ENCODE measurements at places on chromosomes 4 and X.

GRCh38 chr4:173167758-173168395 lies 734 bp upstream of the GALNT7 start:
- peak overlapping the region; percentile 95 for H3K4me3 ChIP-seq
- no peaks in the 10 kb centered on the region for H3K36me3 ChIP-seq
- peaks cover 9% of the 10 kb centered on the region for H3K4me1 ChIP-seq
- peak overlapping the region; percentile 91 for H3K27ac ChIP-seq
- DNase-seq: peak; percentile 85

GRCh38 chr4:10704430-10704810 lies 19.9 kb upstream of the CLNK start:
- no peaks in the 10 kb centered on the region for H3K27me3 ChIP-seq
- no peaks in the 10 kb centered on the region for H3K4me1 ChIP-seq
- H3K27ac ChIP-seq: no peak overlapping the region
- no peak for DNase-seq

- no peaks in the 10 kb centered on the region for H3K36me3 ChIP-seq
- no peaks in the 10 kb centered on the region for H3K4me1 ChIP-seq
- no peak overlapping the region for H3K27ac ChIP-seq
- DNase-seq: no peak
- no peak overlapping the region for H3K4me3 ChIP-seq
- H3K27me3 ChIP-seq: no peaks in the 10 kb centered on the region
These were observed 196.4 kb downstream of the GALNTL6 start for GRCh38 chr4:172009446-172010230.

- H3K27ac ChIP-seq: no peak overlapping the region
- peaks cover 22% of the 10 kb centered on the region for H3K4me1 ChIP-seq
- H3K36me3 ChIP-seq: no peaks in the 10 kb centered on the region
- H3K4me3 ChIP-seq: no peak overlapping the region
These were observed 203.9 kb downstream of the SOWAHB start for GRCh38 chr4:76694056-76694455.

GRCh38 chrX:123215397-123216089 lies 31.5 kb downstream of the GRIA3 start:
- no peak overlapping the region for H3K27ac ChIP-seq
- DNase-seq: no peak
- H3K4me1 ChIP-seq: no peaks in the 10 kb centered on the region
- H3K27me3 ChIP-seq: no peaks in the 10 kb centered on the region
- H3K4me3 ChIP-seq: no peak overlapping the region

- H3K36me3 ChIP-seq: no peaks in the 10 kb centered on the region
- H3K27ac ChIP-seq: no peak overlapping the region
- no peak overlapping the region for H3K4me3 ChIP-seq
- no peak for DNase-seq
- no peaks in the 10 kb centered on the region for H3K27me3 ChIP-seq
These were observed 113.9 kb downstream of the RTL3 start for GRCh38 chrX:78545233-78545632.

GRCh38 chr4:76525751-76526150 lies 90.7 kb downstream of the SHROOM3 start:
- H3K36me3 ChIP-seq: no peaks in the 10 kb centered on the region
- H3K4me3 ChIP-seq: no peak overlapping the region
- H3K27ac ChIP-seq: peak overlapping the region; percentile 3
- no peaks in the 10 kb centered on the region for H3K27me3 ChIP-seq

- H3K4me1 ChIP-seq: no peaks in the 10 kb centered on the region
- peak overlapping the region; percentile 64 for H3K4me3 ChIP-seq
- H3K36me3 ChIP-seq: no peaks in the 10 kb centered on the region
- no peaks in the 10 kb centered on the region for H3K27me3 ChIP-seq
These were observed 2.7 kb downstream of the EFNB1 start for GRCh38 chrX:68831405-68832100.

GRCh38 chr4:47831026-47831679 lies 6.7 kb downstream of the CORIN start:
- H3K4me1 ChIP-seq: peaks cover 9% of the 10 kb centered on the region
- no peaks in the 10 kb centered on the region for H3K27me3 ChIP-seq
- H3K27ac ChIP-seq: no peak overlapping the region
- no peak for DNase-seq
- no peaks in the 10 kb centered on the region for H3K36me3 ChIP-seq

DNA sequence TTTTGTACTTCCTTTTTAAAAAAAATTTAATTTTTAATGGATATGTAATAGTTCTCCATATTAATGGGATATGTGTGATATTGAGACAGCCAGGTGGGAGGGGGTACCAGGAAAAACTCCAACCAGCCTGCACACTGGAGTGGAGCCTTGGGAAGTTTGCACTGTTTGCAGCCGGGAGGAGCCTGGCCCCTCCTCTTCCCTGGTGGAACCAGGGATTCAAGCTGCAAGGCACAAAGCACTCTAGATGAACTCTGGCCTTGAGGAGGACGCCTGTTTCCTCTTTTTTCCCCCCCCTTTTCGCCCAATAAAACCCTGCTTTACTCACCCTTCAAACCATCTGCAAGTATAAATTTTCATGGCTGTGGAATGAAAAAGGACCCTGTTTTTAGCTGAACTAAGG lies 48.2 kb upstream of the GC start:
- no peaks in the 10 kb centered on the region for H3K36me3 ChIP-seq
- H3K4me1 ChIP-seq: no peaks in the 10 kb centered on the region
- no peak for DNase-seq
- H3K4me3 ChIP-seq: no peak overlapping the region
- H3K27me3 ChIP-seq: no peaks in the 10 kb centered on the region

DNA sequence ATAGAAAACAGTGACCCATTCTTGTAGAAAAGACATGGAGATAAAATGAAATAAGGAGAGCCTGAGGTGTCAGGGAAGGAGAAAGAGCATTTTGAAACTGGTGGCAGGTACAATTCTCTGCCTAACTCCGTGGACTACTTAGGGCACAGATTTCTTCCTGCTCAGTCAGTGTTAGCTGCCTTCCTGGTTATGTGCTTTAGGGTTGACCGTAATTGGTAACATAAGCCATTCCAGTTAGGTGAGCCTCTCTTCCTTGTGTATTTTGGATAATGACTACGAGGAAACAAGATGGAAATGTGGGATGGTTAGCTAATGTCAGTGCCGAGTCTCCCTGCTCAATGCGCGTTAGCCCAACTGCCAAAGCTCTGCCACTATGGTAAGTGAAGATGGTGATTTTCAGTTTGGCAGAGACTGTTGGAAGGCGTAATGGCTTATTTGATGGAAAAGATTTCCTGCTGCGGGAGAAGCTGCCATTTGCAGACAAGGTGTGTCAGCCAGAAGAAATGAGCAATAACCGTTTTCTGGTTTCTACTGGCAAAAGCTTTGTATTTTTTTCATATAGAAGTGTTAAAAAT lies 174.1 kb downstream of the CBR4 start:
- H3K27ac ChIP-seq: no peak overlapping the region
- DNase-seq: no peak
- no peaks in the 10 kb centered on the region for H3K27me3 ChIP-seq
- H3K4me1 ChIP-seq: peaks cover 6% of the 10 kb centered on the region

DNA sequence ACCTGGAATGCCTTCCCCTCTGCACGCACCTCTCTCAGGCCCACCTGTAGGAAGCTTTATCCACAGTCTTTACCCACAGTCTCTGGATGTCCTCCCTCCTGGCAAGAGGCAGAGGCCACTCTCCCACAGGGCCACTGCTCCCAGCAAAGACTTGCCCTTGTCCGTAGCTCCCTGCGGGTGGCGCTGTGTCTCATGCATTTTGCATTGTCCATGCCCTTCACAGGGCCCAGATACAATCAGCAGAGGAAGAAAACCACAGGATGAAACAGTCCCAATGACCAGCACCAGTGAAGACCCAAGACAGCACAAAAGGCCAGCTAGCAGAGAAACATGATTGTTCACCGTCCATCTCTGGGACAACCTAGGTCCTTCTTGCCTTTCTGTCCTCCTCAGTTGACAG lies 2.1 kb upstream of the NSG1 start:
- H3K27ac ChIP-seq: no peak overlapping the region
- no peaks in the 10 kb centered on the region for H3K36me3 ChIP-seq
- peaks cover 25% of the 10 kb centered on the region for H3K4me1 ChIP-seq
- no peaks in the 10 kb centered on the region for H3K27me3 ChIP-seq
- no peak for DNase-seq

All from upper lobe of left lung (tissue), 6 donors.